ENCODE measurements at places on chromosomes 7 and 10.
A peak's percentile ranks its signal among the peaks of the same experiment; 100 is the strongest.

DNA sequence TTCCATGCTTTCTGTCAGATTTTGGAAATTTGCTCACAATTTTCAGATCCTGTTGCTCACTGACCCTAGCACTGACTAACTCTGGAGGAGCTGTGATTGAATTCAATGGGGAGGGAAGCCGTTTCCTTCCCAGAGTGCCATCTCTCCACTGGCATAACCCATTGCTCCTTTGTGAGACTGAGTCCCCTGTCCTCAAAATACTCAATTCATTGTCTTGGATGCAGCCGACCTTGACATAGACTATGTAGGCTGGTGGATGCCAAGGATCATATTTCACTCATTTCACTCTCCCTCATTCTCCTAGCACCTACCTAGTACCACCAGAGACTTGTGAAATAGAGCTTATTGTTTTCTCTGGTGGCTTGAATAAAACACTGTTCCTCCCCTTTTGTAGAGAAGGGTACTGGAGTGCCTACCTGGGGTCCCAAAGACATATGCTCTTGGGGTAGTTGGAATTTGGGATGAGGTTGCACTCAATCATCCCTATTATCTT, 511.3 kb upstream of the ZMIZ1 start:
- no peak for DNase-seq

- DNase-seq = no peak
Observed at GRCh38 chr7:68014031-68014736, 1017.6 kb downstream of the TYW1 start.

GRCh38 chr7:101699399-101699798, 70.3 kb upstream of the MYL10 start:
- DNase-seq = no peak

DNA sequence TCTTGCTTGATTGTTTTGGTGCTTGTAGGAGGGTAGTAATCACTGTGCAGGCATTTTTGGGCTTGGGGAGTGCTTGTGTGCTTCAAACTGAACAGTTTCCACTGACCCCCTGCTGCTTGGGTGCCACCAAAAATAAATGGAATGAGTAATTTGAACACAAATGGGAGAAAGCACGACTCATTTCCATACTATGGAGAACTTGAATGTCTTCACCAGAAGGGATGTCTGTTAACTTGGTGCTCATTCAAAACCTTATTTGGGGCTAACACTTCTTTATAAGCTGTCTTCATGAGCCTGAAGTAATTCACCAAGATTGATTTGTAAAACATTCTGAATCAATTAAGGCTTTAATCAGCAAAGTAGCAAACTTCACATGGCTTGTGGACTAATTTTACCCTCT, 560.3 kb downstream of the SDK1 start:
- no peak for DNase-seq

DNA sequence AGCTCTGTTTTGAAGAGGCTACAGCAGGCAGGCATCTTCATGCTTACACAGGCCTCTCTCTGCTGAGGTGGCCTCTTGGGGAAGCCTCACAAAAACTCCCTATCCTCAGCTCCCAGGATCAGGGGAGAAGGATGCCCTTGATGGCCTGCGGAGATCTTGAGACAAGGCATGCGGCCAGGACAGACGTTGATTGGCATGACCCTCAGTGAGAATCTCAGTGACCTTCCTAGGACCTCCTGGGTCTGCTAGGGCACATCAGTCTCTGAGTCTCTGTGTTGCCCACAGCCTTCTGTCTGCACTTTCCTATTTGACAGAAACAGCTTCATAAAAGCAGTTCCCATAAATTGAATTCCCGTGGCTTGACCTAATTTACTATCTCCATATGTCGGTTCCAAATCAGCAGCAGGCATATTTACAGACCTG, 1005.8 kb upstream of the C7orf33 start:
- DNase-seq = no peak

GRCh38 chr10:11447586-11447985, 163.9 kb downstream of the USP6NL start:
- DNase-seq = no peak

DNA sequence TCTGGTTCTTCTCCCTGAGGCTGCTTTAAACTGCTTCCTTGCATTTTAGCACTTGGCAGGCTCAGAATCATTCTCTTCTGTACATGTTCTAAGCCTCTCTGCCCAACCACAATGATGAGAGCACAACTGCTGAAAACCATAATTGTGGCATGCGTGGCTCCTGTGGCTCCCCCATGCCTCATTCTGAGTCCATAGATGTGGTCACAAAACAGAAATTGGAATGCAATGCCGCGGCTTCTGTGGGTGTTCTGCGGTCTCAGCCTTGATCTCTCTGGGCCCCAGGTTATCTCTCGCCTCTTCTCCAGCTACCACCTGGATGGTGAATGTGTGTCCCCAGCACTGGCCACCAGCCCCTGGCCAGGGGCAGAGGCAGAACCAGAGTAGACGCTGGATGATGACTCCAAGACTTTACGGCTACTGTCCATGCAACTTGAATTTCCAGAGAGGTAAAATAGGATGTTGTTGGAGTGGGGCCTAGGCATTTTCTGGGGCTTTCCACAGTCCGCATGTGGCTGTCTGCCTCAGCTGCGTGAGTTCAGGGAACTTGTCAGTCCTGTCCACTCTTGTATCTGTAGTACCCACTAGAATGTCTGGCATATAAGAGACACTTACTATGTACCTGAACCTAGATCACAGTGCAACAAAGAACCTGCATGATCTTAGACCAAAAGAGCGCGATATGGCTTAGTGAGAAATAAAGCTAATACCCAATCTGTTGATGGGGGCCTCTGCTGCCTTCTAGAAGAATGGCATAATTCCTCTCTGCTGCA, 52.4 kb upstream of the ADRB1 start:
- DNase-seq = no peak

- no peak for DNase-seq
Observed at GRCh38 chr7:74032191-74032490, 4.2 kb downstream of the ELN start.

- no peak for DNase-seq
Observed at GRCh38 chr7:32378988-32379387, 111.2 kb downstream of the LSM5 start.

- peak; percentile 33 for DNase-seq
Observed at GRCh38 chr10:119207713-119208552, 562 bp downstream of the GRK5 start.

GRCh38 chr7:158373476-158374133, 214.0 kb downstream of the PTPRN2 start:
- no peak for DNase-seq

- DNase-seq = no peak
Observed at GRCh38 chr10:29630205-29631048, 4.3 kb downstream of the SVIL start.

DNA sequence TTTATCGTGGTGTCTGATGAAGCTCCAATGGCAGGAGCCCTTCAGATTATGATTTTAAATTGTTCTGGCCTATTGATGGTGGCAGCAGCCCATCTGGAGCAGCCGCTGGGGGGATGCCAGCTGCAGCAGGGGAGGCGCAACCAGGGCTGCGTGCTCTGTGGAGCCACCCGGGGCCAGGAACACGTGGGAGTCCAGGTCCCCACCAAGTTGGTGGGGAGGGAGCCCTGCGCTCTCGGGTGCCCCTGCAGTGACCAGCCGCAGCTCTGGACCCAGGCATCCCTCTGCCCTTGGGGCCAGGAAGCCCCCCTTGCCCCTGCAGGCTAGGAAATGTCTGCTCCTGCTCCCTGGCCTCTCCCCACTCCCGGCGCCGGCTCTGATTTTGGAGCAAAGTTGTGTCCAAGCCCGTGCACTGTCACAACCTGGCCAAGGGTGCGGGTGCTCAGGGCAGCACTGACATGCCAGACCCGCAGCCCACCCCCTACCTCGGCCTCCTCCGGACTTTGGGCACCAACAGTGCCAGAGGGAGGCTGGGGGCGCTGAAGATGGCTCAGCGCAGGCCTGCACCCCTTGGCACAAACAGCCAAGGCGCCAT, 147.2 kb upstream of the ADO start:
- no peak for DNase-seq

GRCh38 chr7:121940918-121941317, 68.0 kb downstream of the PTPRZ1 start:
- no peak for DNase-seq

GRCh38 chr7:75920431-75921161, 5.6 kb downstream of the POR start:
- DNase-seq = peak; percentile 26

DNA sequence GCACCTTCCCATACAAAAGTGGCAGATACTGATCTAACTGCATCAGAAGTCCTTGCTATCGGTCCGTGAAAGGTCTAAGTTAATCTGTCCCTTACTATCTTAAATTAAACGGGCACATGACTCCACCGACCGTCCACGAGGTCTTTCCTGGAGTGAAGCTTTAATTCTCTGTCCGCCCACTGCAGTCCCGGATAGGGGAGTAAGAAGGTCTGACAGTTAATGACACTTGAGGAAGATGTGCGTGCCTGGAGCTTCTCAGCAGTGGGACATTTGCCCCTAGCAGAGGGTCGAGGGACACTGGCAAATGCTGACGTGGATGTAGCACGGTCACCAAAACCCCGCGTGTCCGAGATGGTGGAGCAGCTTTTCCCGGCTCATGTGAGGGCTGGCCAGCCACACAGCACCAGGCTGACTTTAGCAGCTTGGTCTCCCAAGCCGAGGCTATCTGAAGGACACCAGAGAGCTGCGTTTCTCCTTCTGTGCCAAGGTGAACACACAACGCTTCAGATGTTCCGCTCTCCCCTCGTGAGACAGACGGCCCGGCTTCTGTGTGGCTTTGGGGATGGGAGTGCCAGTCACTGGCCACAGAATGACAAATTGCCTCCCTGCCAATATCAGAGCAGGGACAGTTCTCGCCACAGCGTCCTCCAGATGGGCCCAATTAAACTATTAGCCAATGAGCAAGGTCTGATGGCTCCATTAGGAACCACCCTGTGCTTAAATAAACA, 86.6 kb downstream of the ADARB2 start:
- no peak for DNase-seq

GRCh38 chr10:71860243-71861029, 9.4 kb upstream of the PSAP start:
- peak; percentile 13 for DNase-seq

DNA sequence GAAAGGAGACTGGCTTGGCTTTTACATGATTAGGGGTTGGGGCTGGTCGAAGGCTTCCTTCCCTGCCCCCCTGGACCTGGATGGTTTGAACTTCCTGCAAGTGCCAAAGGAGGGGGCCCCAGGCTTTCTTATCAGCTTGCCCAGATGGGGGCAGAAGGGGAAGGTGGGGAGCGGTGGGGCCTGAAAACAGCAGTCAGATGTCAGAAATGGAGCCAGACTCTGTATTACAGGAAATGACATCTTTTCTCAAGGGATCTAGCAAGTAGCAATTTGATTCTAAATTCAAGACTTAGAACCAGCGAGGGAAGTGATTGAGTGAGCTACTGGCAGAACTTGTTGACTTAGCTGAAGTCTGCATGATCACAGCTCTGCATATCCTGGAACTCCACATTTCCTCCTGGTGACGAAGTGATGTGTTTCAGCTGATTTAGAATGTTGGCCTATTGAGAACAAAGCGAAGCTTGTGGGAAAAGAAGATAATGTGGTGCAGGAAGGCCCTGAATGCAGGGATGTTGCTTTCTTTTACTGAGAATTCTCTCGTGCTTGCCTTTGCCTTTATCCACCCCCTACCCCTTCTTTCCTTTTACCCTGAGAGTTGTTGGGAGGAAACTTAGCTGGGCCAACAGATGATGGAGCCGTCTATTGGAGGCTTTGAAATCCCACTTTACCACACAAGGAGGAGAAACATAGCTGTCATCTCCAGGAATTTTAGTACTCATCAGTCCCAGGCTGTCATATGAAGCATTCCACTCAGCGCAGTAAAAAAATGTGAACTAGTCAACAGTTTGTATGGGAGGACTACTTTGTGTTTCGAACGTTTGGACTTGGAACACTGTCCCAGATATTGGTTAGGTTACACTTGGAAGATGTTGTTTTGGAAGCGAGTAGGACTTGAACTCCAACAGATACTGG, 43.2 kb downstream of the CCNY start:
- DNase-seq = no peak

DNA sequence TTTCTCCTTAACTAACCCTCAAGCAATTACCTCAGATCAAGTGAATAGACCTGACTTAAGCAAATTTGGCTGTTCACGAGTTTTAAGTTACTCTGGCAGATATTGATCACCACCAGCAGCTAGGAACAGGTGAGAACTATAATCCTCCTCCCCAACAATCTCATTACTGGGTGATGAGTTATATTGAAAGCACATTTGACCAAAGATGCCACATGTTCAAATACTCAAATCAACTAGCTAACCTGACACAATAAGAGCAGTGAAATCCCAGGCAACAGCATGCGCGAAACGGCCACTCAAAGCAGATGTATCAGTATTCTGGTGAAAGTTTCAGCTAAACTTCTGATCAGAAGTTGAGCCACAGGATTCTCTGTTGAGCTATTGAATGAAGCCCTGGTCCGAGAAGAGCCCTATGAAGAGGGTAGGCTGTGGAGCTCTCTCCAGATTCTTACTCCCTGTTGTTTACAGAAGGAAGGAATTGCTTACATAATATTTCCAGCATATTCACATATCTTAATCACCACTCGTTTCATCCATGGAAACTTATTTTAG, 52.6 kb downstream of the CAV1 start:
- DNase-seq = no peak

- DNase-seq = no peak
Observed at GRCh38 chr7:45644237-45644636, 70.1 kb downstream of the ADCY1 start.

DNA sequence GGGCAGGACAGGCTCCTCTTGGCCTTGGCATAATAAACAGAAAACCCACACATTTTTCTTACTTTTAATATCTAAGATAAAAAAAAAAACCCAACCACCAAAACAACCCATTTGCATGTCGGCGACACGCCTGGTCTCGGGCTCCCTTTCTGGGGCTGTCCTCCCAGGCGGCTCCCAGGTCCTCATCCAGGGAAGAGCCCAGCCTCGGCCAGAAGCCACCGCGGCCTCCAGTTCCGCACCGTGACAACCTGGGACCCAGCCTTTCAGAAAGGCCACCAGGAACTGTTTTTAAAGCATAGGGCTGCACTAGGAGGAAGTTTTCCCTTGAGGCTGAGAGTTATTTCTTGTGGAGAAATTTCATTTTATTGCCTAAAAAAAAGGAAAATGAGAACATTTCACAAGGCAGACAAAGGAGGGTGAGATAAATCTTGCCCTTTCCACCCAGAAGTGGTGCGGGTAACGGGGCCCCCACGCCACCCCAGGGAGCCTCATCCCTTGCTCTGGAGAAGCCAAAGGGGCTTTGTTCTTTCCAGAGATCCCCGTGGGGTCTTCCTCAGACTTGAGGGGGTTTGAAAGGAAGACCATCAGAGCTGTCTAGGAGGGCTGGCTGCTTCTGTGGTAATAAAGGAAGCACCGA, 39.2 kb upstream of the MKRN1 start:
- no peak for DNase-seq
